ENCODE measurements at places on chromosomes 6 and 20. TPM values are rescaled to one million over a fixed set of nuclear protein-coding genes. Genes with fewer than 3 reads are reported as not detected.

Gene SYCP2L
- total RNA-seq = 5.7 TPM

Gene MYH7B
- total RNA-seq = not detected

Gene OR2H1
- under 0.01 TPM for total RNA-seq

Gene SMPD2
- 4.9 TPM for total RNA-seq

Gene FAM135A
- total RNA-seq = 151 TPM

Gene ARMH2
- total RNA-seq = not detected

Gene HLA-DOB
- total RNA-seq = not detected

Gene TRAPPC3L
- under 0.01 TPM for total RNA-seq

Gene IP6K3
- total RNA-seq = not detected

Gene MDFI
- 11.4 TPM for total RNA-seq

Gene APOM
- total RNA-seq = 0.41 TPM

Gene E2F1
- 2.4 TPM for total RNA-seq

Gene DYNLRB1
- 50.1 TPM for total RNA-seq

Gene IFT52
- total RNA-seq = 86.0 TPM

Gene TRIM40
- not detected for total RNA-seq

Gene SDCBP2
- 3.3 TPM for total RNA-seq

Gene CASS4
- under 0.01 TPM for total RNA-seq

Gene HFE
- total RNA-seq = 0.41 TPM

Gene SPTLC3
- 0.82 TPM for total RNA-seq

Gene C6orf163
- total RNA-seq = 4.9 TPM

Gene SSR1
- 40.4 TPM for total RNA-seq

Gene SLCO4A1
- total RNA-seq = 1.6 TPM

Gene OPRL1
- 13.5 TPM for total RNA-seq

Gene MEP1A
- not detected for total RNA-seq

Gene CRIP3
- 4.5 TPM for total RNA-seq

Gene IMPG1
- total RNA-seq = not detected

Gene SNAI1
- not detected for total RNA-seq
